ENCODE measurements at places on chromosomes 7 and 10.

DNA sequence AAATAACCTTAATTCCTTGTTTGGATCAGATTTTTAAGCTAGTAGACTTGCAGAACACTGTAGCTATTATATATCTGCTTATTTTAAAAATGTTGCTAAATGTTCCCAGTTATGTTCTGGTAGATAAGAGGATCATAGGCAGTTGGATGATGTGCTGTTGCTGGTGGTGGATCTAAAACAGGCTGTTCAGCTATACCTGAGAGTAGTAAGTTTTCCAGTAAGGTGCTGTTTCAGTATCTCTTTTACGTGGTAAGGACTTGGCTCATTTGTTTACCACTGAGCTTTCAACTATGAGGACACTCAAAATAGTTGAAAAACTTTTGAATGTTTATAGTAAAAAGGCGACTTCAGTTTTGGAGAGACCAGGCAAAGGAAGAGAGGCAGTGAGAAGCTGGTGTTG is 180.9 kb downstream of the CDK14 start:
- DNase-seq: no peak

GRCh38 chr7:98826387-98826786 is 43.4 kb downstream of the TMEM130 start:
- DNase-seq: no peak

DNA sequence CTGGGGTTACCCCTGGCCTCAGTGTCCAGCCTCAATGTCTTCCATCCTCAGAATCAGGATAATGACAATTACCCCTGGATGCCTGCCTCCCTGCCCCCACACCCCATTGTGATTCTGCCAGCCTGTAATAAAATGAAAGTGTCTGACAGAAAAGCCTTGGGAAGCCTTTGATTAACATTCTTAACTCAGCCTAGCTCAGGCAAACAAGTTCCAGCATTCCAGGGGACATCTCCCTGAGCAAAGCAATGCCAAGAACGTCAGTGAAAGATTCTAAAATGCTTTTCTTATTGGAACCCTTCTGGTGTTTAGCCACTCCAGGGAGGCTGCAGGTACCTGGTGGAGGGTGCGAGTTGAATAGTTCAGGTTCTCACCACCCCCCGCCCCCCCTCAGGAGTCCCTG is 18.7 kb downstream of the AFAP1L2 start:
- no peak for DNase-seq

DNA sequence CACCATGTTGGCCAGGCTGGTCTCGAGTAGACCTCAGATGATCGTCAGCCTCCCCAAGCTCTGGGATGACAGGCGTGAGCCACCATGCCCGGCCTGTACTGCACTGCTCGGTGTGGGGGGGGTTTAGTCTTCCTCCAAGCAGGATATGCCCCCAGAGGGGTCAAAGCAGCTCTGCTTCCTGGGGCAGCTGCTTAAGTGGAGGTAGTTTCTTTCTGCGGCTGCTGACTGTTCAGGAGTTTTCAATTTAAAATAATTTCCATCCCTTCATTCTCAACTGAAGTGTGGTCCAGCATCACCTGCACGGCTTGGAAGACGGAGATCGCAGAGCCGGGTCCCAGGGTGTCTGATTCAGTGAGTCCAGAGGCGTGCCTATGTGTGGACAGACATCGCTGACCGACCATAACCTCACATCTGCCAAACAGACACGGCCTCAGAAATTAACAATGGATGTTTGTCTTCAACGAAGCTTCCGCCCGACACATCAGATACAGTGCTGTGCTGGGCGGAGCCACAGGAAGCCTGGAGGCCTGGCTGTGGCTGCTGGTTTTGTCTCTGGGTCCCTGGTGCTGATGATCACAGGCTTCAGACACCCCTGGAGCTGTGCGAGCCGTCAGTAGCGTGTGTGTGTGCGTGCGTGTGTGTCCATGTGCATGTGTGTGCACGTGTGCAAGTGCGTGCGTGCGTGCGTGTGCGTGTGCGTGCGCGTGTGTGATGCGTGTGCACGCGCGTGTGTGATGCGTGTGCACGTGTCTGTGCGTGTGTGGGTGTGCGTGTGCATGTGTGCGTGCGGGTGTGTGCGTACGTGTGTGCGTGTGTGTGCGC is 226.5 kb upstream of the PITRM1 start:
- DNase-seq: no peak

DNA sequence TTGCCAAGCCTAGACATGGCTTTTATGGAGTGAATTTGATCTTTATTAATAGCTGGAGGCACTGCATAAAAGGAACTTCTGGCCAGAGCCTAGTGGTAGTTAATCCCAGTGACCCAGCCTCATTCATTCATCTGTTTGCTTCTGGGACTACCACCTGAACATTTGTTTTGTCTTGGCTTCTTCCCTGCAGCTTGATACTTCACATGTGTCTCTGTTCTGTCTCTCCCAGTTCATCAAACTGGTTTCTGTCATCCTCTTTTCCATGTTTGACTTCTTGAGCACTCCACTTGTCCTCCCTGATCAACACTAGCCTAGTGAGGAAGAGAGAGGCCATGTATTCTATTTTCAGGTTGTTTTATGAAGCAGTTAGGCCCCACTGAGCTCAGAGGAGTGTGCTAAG is 163.6 kb downstream of the NRG3 start:
- DNase-seq: no peak

DNA sequence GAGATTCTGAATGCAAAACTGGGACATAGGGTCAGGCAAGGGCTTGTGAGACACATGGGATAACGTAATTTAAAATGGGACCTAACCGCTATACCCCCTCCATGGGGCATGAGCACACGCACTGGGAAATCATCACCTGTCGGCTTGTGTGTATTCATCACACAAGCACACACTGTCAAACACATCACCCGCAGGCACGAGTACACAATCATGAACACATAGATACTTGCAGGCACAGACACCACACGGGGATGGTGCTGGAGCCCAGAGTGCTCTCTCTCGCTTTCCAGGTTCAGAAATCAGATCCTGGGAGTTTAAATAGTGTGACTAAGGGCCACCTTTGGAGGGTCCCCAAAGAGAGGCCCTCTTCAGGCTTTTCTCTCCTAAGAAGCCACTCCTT is 19.6 kb upstream of the TLX1 start:
- DNase-seq: no peak

GRCh38 chr7:145293228-145293701 is 457.4 kb upstream of the TPK1 start:
- no peak for DNase-seq

DNA sequence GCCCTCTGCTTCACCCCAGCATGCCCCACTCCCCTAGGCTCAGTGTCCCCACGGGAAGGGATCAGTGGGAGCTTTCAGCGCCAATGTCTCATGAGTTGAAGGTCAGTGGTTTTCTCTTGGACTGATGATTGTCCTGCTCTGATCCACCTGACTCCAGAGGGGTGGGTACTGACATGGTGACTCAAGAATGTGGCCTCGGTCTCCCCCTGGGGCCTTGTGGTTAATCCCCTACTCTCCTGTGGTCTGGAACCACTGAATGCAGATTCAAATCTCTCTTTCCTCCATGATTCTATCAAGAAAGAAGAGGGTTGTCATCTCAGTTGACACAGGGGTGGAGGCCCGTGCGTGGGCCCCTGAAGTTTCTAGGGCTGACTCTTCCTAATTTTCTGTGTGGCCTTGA is 176.9 kb downstream of the RPS24 start:
- no peak for DNase-seq

DNA sequence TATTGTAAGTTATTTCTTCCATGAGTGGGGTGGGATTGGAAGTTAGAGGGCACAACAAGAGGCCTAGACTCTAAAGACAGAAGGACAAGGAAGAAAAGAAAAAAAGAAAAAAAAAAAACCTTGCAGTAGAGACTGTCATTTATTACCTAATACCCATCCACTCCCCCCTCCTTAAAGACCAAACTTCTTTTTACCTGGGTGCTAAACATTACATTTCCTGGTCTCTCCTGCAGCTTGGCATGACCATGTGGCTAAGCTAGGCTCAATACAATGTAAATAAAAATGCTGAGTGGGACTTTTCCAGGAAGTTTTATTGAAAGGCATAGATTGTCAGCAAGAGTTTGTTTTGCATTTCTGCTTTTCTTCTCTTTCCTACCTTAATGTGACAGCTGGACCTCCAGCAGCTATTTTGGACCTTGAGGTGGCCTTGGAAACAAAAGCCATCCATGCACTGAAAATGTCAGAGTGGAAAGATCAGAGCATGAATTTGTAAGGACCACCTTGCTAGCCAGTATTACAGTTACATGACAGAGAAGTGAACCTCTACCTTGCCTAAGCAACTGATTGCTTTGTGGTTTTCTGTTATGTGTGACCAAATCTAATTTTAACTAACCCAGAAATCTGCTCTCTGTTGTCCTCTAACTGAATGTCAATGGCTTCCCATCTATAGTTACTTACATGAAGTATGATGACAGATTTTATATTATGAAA is 81.3 kb upstream of the SFMBT2 start:
- DNase-seq: no peak

GRCh38 chr7:115056019-115056418 is 134.1 kb downstream of the MDFIC start:
- no peak for DNase-seq

DNA sequence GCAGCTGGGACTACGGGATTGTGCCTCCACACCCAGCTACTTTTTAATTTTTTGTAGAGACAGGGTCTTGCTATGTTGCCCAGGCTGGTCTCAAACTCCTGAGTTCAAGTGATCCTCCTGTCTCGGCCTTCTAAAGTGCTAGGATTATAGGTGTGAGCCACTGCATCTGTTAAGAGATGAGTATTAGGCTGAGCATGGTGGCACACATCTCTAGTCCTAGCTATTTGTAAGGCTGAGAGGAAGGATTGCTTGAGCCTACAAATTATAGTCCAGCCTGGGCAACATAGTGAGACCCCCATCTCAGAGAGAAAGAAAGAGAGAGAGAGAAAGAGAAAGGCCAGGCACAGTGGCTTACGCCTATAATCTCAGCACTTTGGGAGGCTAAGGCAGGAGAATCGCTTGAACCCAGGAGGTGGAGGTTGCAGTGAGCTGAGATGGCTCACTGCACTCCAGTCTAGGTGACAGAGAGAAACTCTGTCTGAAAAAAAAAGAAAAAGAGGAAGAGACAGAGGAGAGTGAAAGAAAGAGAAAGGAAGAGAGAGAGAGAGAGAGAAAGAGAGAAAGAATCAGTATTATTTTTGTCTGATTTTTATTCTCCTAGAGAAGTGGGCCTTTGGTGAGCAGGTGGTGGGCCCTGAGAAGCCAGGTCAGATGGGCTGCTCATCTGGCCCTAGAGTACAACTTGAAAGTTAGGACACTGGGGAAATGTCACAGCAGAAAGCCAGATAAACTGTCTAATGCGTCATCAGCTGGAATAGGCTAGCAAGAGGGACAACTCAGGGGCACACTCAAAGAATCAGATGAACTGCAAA is 58.2 kb upstream of the ZRANB1 start:
- DNase-seq: no peak

DNA sequence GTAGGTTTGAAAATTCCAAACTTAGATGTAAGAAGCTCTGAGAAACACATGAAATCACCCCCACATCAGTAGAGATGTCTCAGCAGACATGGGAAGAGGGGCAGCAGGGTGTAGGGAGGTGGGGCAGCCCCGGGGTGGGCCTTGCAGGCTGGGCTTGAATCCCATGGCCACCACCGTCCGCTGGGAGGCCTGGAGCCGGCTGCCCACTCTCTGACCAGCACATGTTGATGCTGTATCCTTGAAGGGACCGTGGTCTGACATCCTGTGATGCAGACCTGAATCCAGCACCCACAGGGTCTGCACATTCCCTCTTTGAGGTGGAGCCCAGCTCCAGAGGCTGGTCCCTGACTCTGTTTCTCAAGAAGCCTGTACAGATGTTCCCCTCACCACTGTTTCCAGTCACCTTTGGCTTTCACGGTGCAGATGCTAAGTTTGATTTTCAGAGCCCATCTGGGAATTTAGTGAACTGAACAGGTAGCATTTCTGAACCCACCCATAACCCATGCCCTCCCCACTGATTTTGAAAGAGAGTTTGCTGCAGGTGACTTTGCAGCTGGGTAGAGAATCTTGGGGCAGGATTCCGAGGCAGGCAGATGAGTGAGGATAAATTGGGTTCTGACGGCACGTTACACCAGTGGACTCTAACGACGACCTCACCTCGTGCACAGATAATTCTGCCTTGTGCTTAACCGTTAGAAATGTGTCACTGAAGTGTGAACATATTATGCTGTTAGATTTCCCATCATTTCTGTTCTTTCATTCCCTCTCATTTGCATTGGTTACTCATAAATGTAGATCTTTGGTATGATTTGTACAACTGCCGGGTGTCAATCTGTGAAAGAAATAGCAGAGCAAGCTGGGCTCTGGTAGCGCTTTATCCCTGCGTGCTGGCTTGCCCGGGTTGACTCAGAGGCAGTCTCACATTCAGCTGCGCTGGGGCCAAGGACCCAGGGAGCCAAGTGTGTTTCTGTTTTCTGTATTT is 45.7 kb downstream of the IKZF1 start:
- DNase-seq: no peak

DNA sequence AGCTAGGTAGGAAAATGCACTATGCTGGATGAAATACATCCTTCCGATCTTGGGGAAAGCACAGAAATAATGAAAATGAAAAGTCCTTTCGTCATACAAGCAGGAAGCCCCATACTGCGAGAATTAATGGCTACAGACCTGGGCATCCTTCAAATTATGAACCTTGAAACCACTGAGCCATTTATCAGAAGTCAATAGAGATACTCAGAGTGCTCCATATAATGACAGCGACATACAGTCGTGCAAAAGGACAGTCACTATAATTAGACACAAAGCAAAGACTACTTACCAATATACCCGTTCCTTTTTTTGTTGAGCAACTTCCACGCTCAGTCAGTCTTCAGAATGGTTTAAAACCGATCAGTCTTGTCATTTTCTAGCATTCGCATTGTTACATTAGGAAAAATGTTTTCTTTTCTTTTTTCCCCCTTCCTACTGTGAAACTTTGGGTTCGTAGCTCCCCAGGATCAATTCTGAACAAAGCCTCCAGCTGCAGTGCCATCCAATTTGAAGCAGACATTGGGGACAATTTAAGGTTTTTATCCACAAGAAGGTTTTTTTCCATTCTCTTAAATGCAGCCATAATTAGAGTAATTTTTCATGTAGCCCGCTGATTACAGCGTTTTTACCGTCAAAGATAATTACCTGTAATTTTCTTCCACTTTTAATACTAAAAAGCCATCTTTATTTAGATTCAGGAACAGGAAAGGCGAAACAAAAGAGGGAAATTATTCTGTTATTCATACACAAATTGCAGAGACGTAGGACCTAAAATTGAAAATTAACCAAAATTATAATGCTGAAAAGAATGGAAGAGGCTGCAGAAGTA is 6.4 kb downstream of the DLX6 start:
- DNase-seq: no peak

Data from WERI-Rb-1 (cell line).